Mesangial cell (primary cell): ENCODE measurements at places on chromosomes 1 and 21. TPM values are rescaled to one million over a fixed set of nuclear protein-coding genes. Genes with fewer than 3 reads are reported as not detected.

The FCRL4 gene
- total RNA-seq, result not detected in 2 replicates

The VWA1 gene
- 25.4 and 90.9 TPM in 2 replicates for total RNA-seq

The SPRR1A gene
- not detected in 2 replicates for total RNA-seq

The GNAT2 gene
- 0.16 TPM in 1 of 2 replicates, not detected in the other for total RNA-seq

The SOX13 gene
- 3.6 and 6.3 TPM in 2 replicates for total RNA-seq

The WNT3A gene
- total RNA-seq, result not detected in 2 replicates

The C4BPB gene
- not detected in 2 replicates for total RNA-seq

The LRRC53 gene
- not detected in 2 replicates for total RNA-seq

The CFHR5 gene
- not detected in 2 replicates for total RNA-seq

The TMEM125 gene
- total RNA-seq, result 0.33 and 2.8 TPM in 2 replicates

The DPT gene
- 0.13 TPM in 1 of 2 replicates, not detected in the other for total RNA-seq

The AQP10 gene
- total RNA-seq, result not detected in 2 replicates

The DCDC2B gene
- total RNA-seq, result not detected in 2 replicates

The JAM2 gene
- 0.13 and 0.65 TPM in 2 replicates for total RNA-seq

The RGS16 gene
- total RNA-seq, result 0.16 and 0.38 TPM in 2 replicates

The NBPF6 gene
- 0.16 TPM in 1 of 2 replicates, not detected in the other for total RNA-seq

The CHI3L2 gene
- not detected in 2 replicates for total RNA-seq

The SGIP1 gene
- 4.3 and 4.6 TPM in 2 replicates for total RNA-seq

The TFF1 gene
- 0.49 TPM in 1 of 2 replicates, not detected in the other for total RNA-seq

The ARHGAP29 gene
- total RNA-seq, result 49.7 and 49.8 TPM in 2 replicates

The WLS gene
- 42.0 and 47.7 TPM in 2 replicates for total RNA-seq

The CNTN2 gene
- not detected in 2 replicates for total RNA-seq

The MTOR gene
- 34.5 and 39.9 TPM in 2 replicates for total RNA-seq

The STYXL2 gene
- not detected in 2 replicates for total RNA-seq

The ETNK2 gene
- 9.8 and 19.3 TPM in 2 replicates for total RNA-seq

The CHRM3 gene
- total RNA-seq, result under 0.01 and 1.3 TPM in 2 replicates

The CCDC185 gene
- total RNA-seq, result under 0.01 TPM in 1 of 2 replicates, not detected in the other

The CFAP141 gene
- not detected in 2 replicates for total RNA-seq

The KCNE2 gene
- total RNA-seq, result not detected in 2 replicates
